HS-5 (cell line): ENCODE measurements at places on chromosomes 6 and 20.

DNA sequence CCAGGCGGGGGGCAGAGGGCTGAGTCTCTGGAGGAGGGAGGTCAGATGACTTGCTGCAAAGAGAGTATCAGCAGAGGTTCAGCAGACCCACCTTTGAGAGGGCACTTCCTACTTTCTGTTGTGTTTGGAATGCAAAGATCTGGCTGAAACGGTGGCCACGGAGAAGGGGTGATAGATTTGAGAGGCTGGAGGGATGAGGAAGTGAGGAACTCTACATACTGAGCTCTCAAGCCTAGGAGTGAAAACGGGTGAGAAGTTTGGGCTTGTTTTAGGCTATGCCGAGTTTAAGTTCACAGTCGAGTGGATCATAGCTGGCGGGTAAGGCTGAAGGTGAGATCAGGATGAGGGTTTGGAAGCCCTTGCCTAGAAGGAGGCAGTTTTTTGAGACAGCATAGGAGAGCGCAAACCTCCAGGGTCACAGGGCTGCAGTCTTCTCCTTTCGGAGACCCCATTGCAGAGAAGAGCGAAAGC, 477 bp upstream of the ITPA start:
- no peak for DNase-seq

- no peak for DNase-seq
Measured at GRCh38 chr6:13466304-13467215, 20.8 kb downstream of the GFOD1 start.

DNA sequence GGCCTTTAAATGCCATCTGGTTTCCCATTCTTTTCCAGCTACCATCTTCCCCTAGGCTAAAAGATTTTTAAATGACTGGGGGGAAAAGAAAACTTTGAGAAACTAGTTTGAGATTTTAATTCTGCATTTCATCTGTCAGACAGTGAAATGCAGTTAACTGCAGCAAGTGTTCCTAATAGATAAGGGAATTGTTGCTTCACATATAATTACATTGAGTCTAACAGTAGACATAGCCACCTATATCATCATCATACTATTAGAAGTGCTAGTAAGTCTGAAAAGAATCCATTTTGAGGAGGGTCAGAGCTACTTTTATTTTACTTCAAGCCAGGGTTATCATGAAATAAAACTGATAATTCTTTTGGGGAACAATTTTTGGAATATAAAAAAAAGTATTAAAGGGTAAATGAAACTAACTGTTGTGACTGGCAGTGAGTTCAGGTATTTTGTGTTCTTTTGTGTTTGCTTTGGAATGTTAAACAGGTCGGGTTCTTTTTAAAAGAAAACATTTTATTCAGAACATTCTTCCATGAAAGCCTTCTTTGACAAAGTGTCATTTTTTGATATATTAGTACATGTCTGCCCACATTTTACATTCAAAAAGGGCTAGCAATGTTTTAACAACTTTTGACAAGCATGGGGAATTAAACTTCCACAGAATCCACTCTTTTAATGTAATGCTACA, 170.1 kb downstream of the HS3ST5 start:
- no peak for DNase-seq

DNA sequence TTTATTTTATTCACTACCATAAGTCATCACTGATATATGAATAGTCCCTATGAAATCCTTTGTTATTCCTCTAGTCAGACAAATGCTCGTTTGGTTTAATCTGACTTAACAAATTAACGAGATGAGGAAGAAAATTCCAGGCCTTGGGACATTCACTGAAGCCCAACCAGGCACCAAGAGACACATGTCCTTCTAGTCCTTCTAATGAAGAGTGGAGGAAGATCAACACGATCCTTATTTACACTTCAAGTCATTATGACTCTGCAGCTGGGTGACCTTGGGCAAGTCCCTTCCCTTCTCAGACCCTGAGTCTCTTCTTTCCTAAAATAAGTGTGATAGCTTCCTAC, 117.5 kb downstream of the CEBPB start:
- no peak for DNase-seq

DNA sequence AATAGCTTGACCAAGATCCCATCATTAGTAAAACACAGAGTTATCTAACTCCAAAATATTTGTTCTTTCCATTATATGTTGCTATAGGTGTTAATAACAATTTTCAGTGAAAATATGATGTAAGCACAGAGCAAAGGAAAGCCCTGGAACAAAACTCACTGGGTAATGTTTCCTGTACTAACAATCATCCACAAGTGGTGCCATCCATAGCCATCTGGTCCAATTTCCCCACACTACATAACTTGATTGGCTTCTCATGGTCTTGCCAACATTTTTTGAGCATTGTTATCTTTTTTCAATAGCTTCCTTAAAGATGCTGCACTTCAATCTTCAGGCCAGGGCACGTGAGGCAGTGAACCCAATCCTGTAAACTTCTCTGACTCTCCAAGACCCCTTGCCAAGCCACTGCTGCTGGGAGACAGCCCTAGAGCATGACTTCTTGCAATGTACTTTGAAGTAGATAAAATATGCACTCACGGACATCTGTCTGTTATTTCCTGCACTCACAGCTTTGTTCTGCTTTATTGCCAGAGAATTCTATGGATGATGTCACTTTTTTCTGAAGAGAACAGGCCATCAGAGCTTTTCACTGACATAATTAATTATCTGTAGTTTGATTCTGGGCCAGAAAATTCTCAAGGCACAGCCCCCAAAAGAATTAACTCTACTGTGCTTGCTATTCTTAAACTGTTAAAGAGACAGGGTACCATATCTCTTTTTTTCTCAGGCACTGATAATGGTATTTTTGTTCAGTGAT, 97.5 kb upstream of the TMEM30A start:
- DNase-seq: no peak
